ENCODE measurements at places on chromosomes 12 and 14.

GRCh38 chr12:49084438-49084837 lies 10.2 kb downstream of the DHH start:
- no peak for DNase-seq

GRCh38 chr14:46091819-46092218 lies 559.8 kb downstream of the RPL10L start:
- no peak for DNase-seq

- peak; percentile 31 for DNase-seq
Observed at GRCh38 chr12:53053218-53054111, 3.6 kb downstream of the TNS2 start.

- no peak for DNase-seq
Observed at GRCh38 chr12:124177276-124177950, 117.5 kb upstream of the RFLNA start.

DNA sequence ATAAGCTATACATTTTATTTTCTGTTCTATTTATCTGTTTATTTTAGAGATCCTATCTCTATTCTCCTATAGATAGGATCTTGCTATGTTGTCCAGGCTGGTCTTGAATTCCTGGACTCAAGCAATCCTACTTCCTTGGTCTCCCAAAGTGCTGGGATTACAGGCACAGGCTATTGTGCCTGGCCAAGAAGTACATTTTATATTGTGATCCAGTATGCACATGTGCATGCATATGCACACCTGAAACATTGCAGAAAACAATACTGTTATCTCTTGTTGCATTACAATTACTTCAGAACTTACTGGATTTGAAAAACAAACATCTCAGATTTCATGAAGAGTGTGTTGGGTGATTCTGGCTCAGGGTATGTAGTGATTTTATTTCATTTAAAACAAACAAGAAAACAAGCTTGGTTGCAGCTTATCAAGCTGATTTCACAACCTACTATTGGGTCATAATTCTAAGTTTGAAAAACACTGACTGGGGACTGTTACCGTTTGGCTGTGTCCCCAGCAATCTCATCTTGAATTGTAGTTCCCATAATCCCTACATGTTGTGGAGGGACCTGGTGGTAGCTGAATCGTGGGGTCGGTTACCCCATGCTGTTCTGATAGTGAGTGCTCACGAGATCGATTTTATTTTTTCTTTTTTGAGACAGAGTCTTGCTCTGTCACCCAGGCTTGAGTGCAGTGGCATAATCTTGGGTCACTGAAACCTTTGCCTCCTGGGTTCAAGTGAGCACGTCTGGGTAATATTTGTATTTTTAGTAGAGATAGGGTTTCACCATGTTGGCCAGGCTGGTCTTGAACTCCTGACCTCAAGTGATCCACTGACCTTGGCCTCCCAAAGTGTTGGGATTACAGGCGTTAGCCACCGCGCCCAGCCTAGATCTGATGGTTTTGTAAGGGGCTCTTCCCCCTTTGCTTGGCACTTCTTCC lies 31.3 kb downstream of the ERC1 start:
- peak; percentile 61 for DNase-seq

- DNase-seq: peak; percentile 65
Observed at GRCh38 chr12:124273630-124274029, 21.3 kb upstream of the RFLNA start.

DNA sequence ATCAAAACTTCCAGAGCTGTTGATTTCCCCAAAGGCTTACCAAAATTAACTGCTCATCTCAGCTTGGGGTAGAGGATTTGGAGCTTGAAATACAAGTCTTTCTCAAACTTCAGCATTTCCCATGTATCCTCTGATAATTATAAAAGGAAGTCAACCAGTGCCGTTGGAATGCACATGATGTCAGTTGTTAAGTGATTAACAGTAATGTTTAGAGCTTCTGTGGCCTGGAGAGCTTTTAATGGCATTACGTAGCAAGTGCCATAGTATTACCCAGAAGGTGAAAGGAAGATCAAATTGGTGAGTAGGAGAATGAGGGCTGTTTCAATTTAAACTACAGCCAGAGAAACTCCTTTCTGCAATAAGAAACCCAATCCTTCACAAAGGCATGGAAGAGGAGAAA lies 62.5 kb upstream of the PTPRR start:
- DNase-seq: peak; percentile 59

DNA sequence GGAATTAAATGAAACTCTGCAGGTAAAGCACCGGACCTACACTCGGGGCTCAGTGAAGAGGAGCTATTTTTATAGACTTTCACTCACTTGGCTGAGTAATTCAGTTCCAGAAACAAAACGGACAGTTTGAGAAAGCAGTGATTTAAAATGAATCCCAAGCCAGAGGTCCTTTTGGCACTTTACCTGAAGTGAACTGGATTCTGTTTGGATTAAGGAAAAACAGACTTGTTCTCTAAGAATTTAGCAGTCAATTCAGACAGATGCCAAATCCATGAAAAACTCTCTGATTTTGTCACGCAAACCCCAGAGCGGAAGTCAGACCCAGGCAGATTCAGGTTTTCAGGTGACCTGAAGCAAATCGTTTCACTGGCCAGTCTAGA lies 4.9 kb upstream of the VASH1 start:
- no peak for DNase-seq

GRCh38 chr12:52252728-52253343 lies 19.8 kb downstream of the KRT7 start:
- DNase-seq: no peak

- DNase-seq: no peak
Observed at GRCh38 chr14:100454437-100454836, 131.3 kb downstream of the SLC25A47 start.

DNA sequence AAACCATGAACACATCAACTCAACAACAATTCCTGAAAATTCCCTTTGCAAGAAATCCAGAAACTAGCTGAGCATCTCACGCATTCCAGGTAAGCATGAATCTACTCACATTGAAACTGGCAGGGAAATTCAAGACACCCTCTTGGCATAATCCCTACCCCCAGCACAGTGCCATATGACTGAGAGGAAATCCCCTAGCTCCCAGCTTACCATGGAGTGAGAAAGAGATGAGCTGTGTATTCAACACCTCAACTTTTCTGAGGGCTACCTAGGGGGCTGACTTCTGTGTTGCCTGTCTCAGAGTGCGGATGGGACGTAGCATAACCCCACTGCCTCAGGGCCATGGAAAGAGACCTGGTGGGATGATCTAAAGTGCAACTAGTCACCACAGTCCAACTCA lies 37.7 kb upstream of the GPR132 start:
- DNase-seq: no peak

GRCh38 chr12:122190842-122191668 lies 8.1 kb downstream of the LRRC43 start:
- DNase-seq: peak; percentile 58

DNA sequence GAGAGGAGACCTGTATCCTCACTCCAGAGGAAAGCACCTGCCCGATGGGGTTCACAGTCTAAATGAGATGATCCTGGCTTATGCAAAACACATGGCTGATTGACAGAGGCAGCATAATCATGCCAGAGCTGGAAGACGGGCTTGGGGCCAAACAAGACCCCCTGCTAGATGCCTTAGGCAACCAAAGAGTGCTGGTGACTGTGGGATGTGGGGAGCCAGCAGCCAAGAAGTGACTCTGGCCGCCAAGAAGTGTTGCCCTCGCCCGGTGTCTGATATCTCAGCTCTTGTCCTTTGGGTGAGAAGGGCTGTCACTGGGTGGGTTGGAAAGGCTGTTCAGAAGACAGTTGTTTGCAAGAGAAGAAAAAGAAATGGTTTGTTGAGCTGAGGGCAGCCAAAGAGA lies 56.7 kb downstream of the PLEKHG3 start:
- DNase-seq: no peak

- DNase-seq: no peak
Observed at GRCh38 chr14:74855945-74856344, 20.0 kb downstream of the PROX2 start.

- DNase-seq: no peak
Observed at GRCh38 chr12:7058850-7059395, 1.6 kb upstream of the C1S start.

DNA sequence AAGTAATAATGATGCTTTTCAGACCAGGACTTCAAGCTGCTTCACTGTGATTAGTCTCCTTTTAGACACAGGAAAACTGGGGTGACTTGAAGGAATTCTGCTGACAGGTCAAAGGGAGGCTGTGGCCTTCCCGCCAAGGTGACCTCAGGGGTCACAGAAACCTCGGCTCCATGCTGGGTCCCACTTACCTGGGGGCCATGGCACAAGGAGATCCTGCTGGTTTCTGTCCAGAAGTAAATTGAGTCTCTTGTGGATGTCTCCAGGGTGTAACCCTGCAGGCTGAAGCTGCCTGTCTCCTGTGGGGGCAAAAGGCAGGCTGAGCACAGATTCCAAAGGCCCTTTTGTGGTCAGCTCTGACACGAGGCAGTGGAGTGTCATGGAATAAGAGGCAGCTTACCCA lies 138.7 kb upstream of the MED13L start:
- no peak for DNase-seq

GRCh38 chr14:103908580-103908979 lies 19.7 kb upstream of the TDRD9 start:
- no peak for DNase-seq

GRCh38 chr12:41293011-41293410 lies 104.9 kb downstream of the PDZRN4 start:
- no peak for DNase-seq

- peak; percentile 93 for DNase-seq
Observed at GRCh38 chr12:122830517-122831214, 4.6 kb upstream of the HIP1R start.

- DNase-seq: no peak
Observed at GRCh38 chr12:28032811-28033537, 60.4 kb upstream of the PTHLH start.

DNA sequence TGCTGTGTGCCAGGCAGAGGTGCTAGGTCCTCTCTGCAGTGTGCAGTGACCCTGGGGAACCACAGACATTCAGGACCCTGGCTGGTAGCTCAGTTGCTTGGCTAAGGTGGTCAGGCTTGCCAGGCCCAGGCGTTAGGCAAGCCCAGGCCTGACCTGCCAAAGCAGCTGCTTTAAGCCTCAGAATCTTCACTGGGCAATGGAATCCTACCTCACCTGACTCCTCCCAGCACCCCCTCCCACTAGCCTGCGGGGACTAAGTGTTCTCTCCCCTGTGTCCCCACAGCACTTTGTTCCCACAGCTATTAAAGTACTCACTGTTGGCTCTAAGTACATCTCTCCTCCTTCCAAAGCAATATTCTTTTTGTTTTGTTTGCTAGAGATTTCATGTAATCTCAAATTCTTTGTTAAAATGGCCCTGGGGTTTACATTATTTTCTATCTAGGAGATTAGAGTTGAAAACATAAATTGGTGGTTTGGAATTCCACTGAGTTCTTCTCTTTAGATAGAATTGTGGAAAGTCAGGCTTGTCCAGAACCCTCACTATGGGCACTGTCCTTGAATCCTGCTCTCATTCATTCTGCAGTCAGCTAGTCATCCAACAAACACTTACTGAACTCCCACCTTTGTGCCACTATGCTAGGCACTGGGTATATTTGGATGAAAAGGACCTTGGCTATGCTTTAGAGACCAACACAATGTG lies 44.4 kb downstream of the DGLUCY start:
- DNase-seq: no peak

DNA sequence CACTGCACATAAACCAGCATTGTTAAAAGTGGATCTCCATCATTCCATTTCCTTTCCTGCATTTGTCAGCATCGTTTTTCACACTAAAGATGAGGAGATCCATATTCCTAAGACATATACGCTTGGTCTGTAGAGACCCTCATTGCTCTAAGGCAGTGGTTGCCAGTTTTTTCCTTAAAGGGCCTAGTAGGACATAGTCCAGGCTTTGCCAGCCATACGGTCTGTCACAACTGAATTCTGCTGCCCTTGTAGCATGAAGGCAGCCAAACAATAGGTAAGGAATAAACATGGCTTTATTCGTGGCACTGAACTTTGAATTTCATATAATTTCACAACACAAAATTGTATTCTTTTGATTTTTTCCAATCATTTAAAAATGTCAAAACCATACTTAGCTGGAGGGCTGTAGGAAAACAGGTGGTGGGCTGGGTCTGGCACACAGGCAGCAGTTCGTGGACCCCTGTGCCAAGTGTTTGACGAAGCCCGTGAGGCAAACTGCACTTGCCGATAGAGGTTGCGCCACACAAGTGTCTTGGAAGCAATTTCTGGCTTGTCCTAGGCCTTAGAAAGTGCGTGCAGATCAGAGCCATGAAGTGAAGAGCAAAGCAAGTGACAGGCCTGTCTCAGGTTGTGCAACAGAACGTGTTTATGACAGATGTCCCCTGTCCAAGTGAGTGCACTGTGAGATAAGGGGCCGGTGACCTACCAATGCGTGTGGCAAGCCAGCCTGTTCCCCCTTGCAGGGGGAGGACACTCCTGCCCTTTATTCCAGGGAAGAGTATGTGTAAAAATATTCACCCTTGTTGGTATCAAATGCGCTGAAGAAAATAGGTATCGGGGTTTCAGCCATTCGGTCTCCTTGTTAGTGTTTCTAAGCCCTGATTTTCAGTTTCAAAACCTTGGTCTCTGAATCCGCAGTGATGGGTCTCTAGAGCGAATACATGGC lies 916 bp upstream of the CHPT1 start:
- DNase-seq: no peak

- DNase-seq: peak; percentile 100
Observed at GRCh38 chr14:101972126-101972866, 7.9 kb downstream of the DYNC1H1 start.

DNA sequence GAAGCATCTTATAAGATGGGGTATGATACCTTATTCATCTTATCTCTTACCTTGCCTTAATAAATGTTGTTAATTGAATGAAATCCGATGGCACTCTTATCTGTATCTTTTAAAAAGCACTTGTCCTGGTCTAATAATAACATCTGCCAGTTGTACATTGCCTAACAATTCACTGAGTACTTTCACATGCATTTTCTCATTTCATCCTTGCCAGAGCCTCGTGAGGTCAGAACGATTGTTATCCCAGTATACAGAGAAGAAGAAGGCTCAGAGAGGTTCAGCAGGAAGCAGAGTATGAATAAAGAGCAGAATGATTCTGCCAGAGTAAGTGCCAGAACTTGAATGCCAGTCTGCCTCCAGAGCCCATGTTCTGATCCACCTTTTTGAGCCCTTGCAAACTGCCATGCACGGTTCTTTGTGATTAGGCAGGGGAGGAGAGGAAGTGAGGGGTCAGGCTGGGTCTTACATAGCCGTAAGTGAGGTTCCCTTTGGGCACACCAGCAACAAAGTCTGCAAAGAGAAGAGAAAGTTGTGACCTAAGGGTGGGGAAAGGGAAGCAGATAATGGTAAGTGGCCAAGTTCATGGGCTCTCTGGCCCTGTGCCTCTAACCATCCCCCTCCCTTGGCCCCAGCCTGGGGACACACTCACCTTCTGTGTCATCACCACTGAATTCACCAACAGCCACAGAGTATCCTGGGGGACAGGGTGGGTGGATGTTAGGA lies 11.7 kb downstream of the ITGA5 start:
- DNase-seq: no peak

- no peak for DNase-seq
Observed at GRCh38 chr12:96354844-96355534, 45.2 kb downstream of the CDK17 start.
